ENCODE measurements at places on chromosomes 11 and 22.

DNA sequence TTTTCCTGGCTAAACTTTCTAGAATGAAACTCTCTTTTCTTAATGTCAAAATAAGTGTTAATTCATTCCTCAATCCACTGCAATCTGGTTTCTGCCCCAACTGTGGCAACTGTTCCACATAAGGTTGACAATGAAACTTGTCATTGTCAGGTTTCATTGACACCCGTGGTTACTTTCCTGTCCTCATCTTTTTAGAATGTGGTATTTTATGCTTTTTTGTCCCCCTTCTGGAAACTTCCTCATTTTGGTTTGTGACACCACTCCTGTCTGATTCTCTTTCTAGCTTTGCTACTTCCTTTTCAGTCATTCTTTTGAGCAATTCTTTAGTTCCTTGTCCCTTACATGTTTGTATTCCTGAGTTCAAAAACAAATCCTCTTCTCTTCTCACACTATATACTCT lies 7.5 kb upstream of the PDE3B start:
- no peak for DNase-seq

DNA sequence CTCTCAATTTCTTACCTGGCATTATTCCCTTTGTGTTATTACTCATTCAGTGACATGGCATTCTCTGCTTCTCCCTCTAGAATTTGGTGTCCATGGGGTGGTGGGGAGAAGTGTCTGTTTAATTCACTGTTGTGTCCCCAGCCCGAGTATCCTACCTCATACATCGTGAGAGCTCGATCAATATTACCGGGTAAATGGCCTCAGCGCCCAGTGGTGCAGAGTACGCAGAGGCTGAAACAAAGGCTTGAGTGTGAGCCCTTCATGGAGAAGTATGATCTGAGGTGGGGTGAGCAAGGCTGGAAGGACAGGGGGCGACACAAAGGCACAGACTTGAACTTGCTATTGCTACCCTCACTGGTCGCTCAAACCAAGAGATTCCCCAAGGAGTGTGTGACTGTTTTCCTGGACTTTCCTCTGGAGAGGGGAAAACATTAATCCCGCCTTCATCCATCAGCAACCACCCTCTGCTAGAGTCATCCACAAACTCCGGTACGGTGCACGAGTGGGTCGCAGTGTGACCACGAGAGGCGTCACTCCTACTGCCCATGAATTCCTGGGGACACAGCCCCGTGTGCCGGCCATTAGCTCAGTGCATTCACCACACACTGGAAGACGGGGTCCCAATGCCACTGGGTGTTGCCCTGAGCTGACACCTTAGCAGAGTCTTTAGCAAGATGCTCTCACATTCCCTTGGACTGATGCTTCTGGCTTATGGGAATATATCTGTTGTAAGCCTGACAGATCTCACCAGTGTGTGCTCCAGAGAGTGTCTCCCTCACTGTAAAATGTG lies 35.0 kb upstream of the CCND1 start:
- DNase-seq, result no peak

DNA sequence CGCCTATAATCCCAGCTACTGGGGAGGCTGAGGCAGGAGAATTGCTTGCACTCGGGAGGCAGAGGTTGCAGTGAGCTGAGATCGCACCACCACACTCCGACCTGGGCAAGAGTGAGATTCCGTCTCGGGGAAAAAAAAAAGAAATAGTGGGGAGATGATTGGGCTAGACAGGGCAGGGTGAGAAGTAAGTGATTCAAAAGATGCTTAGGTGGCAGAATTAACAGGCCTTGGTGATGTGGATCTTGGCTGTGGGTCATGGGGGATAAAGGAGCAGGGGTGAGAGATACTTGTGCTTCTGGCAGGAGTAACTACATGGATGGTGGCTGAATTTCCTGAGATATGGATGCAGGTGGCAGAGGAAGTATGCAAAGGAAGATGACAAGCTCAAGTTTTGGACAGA lies 13.1 kb upstream of the UCP3 start:
- DNase-seq, result no peak

DNA sequence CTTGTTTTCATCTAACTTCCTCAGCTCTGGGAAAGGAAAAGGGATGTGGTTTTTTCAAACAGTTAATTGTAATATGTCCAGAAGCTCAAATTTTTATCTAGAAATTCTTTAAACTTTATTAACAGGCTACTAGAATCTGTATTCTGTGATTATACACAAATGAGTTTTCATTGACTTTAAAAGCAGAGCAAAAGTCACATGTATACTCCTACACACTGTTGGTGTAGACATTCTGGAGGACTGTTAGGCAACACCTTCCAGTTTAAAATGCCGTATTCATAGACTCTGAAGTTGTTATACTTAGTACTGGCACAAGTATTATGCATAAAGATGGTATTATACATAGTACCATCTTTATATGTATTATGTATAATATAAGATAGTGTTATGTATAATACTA lies 64.9 kb downstream of the SPECC1L start:
- DNase-seq, result no peak

DNA sequence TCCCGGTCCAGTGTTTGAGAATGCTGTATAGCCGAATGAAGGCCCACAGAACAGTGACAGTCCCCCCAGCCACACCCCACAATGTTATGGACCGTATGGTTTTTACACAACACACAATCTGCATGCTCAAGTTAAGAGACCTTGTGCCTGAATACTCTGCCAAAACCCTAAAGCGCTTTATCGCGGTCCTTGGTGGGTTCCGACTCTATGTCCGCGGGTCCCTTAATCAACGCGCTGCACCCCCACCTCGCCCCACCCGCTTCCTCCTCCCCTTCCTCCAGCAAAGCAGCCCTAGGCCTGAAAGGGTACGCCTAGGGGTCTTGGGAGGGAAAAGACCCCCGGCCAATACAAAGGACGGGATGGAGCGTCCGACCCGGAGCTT lies 442 bp downstream of the COPB1 start:
- DNase-seq, result peak; percentile 16

DNA sequence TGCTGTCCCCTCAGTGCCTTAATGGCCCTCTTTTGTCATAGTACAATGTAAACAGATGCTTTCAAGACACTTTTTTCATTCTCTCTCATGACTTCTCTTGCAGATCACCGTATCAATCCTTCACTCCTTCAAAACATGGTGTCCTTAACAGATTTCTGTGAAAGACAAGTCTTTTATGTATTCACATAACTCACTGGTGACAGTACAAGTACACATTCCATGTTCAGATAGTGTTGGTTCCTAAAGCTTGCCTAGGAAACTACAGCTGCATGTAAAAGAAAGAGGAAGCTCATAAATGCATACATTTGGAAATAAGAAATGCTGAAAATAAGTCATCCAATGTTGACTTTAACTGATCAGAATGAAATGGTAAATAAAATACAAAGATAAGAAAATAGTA lies 5.0 kb upstream of the OR52E6 start:
- no peak for DNase-seq

- DNase-seq, result no peak
These were observed 690.3 kb downstream of the FAM181B start for GRCh38 chr11:82043316-82043715.

- no peak for DNase-seq
These were observed 58.1 kb downstream of the LRP5 start for GRCh38 chr11:68370211-68371111.

- no peak for DNase-seq
These were observed 23.5 kb downstream of the TENM4 start for GRCh38 chr11:79417069-79417920.

DNA sequence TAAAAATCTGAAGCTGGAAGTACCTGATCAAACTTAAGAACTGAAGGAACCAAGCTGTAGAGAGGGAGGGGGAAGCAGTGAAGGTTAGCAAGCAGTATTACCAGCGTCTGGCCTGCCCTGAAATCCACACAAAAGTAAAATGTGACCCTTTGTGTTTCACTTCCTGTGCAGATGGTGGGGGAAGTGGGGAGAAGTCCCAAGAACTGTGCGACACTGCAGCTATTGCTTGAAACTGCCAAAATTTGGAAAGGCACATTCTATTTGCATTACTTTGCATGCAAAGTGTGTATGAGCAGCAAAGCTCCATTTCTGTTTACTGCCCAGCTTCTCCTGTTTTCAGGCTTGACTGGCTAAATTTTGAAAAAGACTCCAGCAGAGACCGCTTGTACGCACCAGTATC lies 72.1 kb upstream of the BMAL1 start:
- no peak for DNase-seq

DNA sequence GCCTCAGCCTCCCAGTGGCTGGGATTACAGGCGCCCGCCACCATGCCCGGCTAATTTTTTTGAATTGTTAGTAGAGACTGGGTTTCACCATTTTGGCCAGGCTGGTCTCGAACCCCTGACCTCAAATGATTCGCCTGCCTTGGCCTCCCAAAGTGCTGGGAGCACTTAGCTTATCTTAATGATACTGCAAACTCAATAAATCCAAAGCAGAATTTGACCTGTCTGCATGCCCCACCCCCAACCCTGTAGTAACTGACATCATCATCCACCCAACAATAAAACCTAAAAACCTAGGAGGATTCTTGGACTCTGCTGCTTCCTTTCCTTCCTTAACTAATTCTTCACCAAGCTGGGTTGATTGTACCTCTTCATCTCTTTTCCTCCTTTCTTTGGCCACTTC lies 6.3 kb upstream of the ADSL start:
- no peak for DNase-seq

DNA sequence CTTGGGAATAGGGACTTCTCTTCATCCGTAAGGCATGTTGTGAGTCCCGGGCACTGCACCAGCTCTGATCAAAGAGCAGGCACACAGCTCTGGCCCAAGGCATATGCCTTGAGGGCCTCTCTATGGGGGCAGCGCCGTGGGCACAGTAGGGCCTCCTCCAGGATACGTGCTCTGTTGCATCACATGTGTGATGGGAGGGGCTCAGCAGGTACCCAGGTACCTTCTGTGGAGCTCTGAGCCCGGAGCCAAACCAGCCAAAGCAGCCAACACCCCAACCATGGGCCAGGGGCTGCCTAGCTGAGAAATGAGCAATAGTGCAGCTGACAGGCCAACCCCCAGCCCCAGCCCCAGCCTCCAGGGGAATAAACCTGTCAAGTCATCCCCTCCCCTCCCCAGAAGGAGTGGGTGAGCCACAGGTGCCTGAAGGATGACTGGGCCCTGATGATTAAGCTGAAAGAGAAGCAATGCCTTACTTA lies 79.7 kb upstream of the SHISAL1 start:
- no peak for DNase-seq

DNA sequence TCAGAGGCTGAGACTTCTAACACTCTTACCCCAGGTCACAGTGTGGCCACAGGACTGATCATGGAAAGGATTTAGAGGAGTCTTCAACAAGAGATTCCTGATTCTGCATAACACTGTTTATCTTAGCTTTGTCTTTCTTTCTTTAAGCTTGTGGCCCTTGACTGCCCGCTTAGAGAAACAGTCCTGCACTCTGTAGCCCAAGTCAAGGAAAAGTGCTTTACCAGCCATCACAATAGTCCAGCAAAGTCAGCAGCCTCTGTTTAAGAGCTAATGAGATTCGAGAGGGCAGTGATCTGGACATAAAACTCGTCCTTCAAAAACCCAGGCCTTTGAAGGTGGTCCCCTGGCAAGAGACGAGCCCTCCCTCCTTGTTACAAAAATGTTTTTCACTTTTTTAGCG lies 30.0 kb downstream of the PRDM10 start:
- DNase-seq, result no peak

DNA sequence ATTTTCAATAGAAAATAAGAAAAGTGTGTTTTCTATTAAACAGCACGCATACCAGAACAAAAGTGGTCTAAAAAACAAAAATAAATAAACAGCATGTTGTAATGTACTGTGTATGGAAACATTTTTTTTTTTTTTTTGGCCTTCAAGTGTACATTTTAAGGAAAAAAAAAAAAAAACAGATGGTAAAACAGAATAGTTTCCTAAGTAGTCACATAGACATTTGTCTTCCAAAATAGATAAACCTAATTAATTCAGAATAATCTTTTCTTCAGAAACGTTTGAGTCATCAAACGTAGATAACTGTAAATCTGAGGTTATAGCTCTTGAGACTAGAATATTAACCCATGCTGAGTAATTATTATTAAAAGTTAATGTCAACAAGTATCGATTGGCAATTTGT lies 396 bp upstream of the CFAP300 start:
- no peak for DNase-seq

DNA sequence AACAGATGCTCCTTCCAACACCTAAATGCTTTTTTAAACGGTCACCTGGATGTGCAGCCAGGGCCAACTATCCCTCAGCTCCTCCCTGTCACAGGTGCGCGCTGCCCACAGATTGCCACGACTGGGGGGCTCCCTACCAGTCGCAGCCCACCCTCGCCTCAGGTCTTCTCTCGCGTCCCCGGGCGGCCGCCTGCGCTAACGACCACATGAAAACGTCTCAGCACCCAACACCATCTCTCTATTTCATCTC lies 469 bp downstream of the ZBED5 start:
- DNase-seq, result no peak
